ENCODE measurements at places on chromosomes 6 and 20.

- no peak for DNase-seq
These were observed 84.2 kb upstream of the RGS17 start for GRCh38 chr6:153215242-153215641.

DNA sequence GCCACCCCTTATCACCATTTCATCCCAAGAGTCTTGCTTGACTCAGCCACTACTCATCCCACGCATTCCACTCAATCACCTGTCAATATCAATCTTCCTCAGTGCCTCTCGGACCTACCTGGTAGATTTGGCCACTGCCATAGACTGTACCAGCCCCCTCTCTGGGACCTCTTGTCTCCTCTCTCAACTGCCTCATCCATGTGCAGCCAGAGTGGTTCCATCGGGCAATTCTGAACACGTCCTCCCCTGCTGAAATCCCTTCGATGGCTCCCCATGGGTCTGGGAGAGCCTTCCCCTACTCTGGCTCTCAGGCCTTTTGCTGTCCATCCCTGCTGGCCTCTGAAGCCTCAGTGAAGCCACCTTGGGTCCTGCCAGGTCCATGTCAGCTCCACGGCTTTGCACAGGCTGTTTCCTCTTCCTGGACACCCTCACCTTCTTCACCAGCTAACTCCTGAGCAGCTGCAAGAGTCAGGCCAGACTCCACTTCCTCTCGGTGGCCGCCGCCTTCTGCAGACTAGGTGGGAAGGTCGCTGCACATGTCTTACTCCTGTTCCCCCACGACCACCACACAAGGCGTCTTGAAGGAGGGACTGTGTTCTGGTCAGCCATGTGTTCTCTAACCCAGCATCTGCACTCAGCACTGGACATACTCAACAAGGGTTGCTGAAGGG, 120.4 kb downstream of the TOX2 start:
- DNase-seq: no peak

DNA sequence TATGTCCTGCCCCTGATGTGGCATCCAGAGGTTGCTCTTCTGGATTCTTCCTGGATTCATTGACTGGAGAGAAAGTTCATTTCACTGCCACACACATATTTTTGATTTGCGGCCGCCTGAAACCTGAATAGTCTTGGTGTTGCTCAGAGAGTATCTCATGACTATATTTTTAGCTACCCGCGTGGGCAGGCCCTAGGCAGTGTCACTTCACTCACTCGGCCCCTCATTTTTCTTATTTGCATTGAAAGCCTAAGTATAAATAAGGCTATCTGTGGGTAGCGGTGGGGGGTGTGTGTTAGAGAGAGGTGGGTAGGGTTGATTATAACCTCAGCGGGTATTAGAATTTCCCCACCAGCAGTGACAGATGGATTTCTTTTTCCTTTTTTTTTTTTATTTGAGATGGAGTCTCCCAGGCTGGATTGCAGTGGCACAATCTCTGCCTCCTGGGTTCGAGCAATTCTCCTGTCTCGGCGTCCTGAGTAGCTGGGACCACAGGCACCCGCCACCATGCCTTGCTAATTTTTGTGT, 113.5 kb downstream of the JARID2 start:
- peak; percentile 49 for DNase-seq

DNA sequence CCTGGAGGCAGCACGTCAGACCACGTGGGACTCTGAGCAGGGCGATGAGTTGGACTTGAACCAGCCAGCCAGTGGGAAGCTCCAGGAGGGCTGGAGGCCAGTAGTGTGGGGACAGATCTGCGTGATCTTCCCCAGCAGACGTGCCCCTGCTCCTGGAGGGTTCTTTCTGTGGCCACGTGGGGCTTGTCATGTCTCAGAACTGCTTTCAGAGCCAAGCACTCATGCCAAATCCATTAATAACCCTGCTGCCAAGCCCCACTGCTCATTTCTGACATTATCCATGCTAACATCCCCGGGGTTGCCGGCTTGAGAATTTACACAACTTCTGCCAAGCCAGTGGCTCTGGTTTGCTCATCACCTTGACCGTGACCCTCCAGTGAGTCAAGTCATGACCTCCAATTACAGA, 38.3 kb downstream of the SIRPA start:
- no peak for DNase-seq

DNA sequence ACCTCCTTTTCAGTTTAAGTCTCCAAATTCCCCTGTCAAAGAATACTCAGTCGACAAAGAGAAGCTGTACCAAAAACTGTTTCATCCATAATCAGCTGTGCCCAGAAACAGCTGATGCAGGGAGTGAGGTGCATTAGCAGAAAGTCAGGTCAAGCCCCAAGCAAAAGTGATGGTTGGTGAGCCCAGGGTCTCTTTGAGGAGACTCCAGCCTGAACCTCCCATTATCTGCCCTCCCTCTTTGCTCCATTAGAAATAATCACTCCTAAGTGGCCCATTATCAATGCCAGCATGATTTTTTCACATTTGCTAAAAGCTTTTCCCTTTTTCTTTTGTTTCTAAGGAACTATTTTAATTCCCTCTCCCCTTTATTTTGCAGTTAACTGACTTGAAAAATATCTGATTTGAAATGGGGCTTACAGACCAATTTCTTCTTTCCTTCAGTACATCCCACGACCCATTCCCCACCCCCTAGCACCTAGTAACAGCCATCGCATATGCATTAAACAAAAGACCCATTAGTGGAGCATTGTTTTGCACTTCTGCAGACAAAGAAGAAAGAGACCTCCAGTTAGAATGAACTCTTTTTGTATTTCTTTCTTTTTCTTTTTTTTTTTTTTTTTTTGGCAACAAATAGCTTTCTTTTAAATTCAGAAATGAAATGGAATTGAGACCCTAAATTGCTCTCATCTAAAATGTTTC, 257.0 kb downstream of the GRIK2 start:
- DNase-seq: peak; percentile 36
